ENCODE measurements at places on chromosomes 1 and 21.

DNA sequence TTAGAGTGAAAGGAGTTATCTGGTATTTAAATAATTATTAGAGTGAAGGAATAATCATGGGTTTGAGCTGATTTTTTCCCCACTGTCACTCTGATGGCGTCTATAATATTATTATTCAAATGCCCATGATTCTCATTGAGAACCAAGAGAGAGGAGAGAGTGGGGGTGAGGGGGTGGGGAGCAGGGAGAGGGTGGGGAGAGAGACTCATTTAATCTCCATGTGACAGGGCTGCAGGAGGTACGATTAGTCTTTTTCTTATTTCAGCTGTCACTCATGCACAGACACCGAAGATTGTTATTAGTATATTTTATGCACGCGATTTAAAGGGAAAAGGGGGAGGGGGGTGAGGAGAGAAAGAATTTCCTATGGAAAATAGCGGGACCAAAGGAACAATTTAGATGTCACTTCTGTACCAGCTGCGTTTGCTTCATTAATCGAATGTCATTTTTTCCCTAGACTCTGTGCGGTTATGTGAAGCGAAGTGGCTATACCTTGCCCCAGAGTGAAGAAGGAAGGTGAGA, 19.9 kb downstream of the PLXNA2 start:
- H3K27me3 ChIP-seq: no peaks in the 10 kb centered on the region
- peaks cover 98% of the 10 kb centered on the region for H3K4me1 ChIP-seq
- no peaks in the 10 kb centered on the region for H3K36me3 ChIP-seq
- H3K4me3 ChIP-seq: no peak overlapping the region

DNA sequence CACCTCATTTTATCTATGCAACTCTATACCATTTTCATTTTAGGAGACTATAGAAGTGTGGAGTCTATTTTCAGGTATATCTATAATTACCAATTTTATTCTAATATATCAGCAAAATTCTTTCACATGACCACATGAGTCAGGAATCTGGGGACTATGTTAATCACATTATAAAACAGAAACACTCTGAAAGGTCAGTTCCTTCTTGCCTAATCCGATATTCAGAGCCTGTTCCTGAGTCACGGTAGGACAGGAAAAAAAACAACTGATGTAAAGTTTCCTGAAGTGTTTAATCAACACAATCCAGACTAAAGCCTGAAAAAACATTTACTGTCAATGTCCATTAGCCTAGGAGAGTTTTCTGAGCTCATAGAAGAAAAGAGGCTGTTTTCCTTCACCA, 1902.3 kb downstream of the NCAM2 start:
- H3K4me1 ChIP-seq: no peaks in the 10 kb centered on the region
- H3K27me3 ChIP-seq: no peaks in the 10 kb centered on the region
- H3K36me3 ChIP-seq: no peaks in the 10 kb centered on the region
- no peak overlapping the region for H3K27ac ChIP-seq
- no peak overlapping the region for H3K4me3 ChIP-seq

DNA sequence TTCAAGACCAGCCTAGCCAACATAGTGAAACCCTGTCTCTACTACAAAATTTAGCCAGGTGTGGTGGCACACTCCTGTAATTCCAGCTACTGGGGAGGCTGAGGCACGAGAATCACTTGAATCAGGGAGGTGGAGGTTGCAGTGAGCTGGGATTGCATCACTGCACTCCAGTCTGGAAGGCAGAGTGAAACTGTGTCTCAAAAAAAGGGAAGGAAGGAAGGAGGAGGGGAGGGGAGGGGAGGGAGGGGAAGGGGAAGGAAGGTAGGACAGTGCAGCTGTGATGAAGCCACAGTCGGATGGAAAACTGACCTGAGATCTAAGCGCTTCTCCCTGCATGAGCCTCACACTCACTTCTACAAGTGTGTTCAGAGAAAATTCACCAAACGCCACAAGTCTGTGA, 22.0 kb upstream of the FHAD1 start:
- no peaks in the 10 kb centered on the region for H3K27me3 ChIP-seq
- H3K4me1 ChIP-seq: no peaks in the 10 kb centered on the region
- H3K27ac ChIP-seq: peak overlapping the region; percentile 31
- no peaks in the 10 kb centered on the region for H3K36me3 ChIP-seq
- no peak for DNase-seq

GRCh38 chr1:1161683-1162079, 12.0 kb upstream of the TTLL10 start:
- peaks cover 13% of the 10 kb centered on the region for H3K4me1 ChIP-seq
- DNase-seq: no peak
- H3K27me3 ChIP-seq: peaks cover 49% of the 10 kb centered on the region
- no peak overlapping the region for H3K27ac ChIP-seq
- H3K4me3 ChIP-seq: no peak overlapping the region
- no peaks in the 10 kb centered on the region for H3K36me3 ChIP-seq

All from heart right ventricle (tissue), 16 donors.